Hematopoietic multipotent progenitor cell treated with erythropoietin and hydrocortisone succinate and interleukin-3 and kit ligand, for 4 days (in vitro differentiated cells): ENCODE measurements at places on chromosomes 5 and 9.

DNA sequence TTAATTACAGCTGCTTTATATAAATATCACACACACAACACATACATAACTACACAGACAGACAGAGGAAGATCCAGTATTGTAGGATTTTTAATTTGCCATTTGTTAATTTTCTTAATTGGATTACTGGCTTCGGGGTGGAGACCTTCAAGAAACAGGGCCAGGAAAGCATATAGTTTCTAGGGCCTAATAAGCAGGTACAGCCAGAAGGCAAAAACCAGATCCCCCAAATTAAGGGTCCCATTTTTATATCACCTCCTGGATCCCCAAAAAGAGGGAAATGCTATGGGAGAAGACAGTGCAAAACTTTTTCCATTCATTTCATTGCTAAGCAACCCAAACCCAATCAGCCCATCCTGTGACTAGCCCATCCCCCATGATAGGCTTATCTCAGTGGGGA lies 373.3 kb upstream of the FAM174A start:
- DNase-seq = no peak

DNA sequence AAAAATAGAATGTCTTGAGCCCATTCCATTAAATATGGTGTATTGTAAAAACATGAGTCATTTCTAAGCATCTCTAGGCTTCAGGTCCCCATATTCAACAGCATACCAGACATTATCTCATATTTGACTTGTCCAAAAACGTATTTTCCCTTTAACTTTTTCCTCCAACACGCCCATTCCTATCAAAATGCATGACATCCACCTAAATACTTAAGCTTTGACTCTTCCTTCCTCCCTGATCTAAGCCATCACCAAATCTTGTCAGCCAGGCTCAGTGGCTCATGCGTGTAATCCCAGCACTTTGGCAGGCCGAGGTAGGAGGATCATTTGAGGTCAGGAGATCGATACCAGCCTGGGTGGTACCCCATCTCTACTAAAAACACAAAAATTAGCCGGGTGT lies 23.9 kb downstream of the VCP start:
- no peak for DNase-seq

DNA sequence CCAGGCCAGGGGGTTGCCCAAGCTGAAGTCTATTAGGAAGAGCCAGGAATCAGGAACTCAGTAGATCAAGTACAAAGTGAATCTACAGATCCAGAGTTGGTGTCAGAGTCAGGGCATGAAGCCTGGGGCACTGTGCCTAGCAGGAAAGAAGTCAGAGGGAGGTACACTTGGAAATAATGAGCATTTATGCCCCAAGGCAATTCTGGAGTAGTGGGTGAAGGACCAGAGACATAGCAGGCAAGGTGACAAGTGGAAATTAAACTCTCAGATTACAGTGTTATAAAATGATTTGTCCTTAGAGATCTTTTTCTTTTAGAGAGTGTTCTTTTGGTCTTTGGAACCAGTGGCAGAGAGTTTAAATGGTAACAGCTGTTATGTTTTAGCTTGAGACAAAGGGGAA lies 138.0 kb downstream of the ADAMTSL1 start:
- no peak for DNase-seq

- DNase-seq = no peak
Observed at GRCh38 chr5:145942201-145942600, 5.8 kb downstream of the SH3RF2 start.

DNA sequence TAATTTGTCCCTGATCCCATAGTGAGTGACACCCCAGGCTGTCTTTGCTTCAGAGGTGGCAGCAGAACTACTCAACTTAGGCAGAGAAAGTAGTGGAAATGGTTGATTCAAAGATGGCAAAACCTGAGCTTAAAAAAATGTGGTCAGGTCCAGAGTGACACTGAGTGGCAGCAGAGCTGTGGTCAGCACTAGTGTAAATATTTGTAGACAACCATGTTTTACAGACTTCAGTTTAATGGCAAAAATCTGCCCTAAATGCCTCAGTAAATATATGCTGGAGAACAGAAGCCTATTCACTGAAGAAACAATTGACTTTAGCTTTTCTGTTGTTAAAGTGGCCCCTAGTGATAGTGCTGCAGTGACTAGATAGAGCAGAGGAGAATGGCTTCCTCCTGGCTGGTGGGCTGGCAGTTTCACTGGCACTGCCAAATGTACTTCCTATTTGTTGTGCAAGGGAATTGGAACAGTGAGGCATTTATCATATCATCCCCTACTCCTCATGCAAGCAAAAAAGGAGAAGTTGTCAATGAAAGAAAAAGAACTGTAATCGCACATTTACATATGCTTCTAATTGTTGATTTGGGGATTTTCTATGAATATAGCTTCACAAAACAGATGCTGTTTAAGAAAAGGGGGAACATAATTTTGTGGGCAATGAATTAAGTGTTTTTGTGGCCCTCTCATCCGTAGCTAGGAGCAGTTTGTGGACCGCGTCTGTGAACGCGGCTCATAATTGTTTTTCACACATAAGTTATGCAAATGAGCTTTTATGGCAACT lies 12.0 kb downstream of the PBX3 start:
- peak; percentile 96 for DNase-seq

- no peak for DNase-seq
Observed at GRCh38 chr5:91069364-91069763, 313.8 kb downstream of the ARRDC3 start.

DNA sequence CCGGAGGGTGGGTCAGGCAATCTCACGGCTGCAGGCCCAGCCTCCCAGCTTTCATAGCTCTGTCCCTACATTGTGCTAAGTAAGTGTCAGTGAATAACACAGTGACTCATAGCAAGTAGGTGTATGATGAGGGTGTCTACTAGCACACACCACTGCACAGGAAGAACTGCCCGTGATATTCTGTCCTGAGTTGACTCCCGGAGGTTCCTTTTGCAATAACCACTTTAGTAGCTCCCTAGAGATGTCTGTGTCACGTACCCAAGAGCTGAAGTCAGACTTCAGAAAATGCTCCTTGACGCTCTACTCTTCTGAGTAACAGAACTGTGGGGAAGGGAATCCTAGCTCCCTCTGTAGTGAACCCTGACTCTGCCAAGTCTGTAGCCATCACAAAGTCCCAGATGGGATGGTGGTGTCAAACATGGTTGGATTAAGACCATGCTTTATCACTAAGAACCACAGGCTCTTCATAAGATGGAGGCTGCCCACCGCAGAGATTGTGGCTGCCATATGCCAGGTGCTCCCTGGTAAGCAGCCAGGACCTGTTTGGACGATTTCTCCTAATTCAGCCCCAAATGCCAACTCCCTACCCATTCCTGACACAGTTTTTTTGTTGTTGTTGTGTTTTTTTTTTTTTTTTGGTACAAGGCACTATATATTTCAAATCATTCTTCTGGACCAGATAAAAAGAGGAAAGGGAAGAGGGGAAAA lies 352.6 kb upstream of the PANK3 start:
- no peak for DNase-seq

DNA sequence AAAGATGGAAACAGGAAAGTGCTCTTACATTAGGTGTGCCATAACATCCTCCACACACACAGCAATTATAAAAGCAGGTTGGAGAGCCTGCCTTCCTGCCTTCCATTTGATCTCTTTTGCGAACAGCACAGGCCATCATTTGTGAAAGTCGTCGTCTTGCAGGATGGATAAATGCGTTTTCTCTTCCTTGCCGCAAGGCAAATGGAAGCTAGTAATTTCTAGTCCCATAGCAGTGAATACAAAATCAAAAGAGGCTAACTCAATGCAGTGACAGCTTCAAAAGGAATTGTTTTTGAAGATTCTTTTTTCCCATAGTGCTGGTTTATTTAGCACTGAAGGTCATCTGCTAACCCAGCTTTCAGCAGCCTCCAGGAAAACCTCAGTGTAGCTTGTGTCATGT lies 178.8 kb downstream of the GIN1 start:
- DNase-seq = no peak

DNA sequence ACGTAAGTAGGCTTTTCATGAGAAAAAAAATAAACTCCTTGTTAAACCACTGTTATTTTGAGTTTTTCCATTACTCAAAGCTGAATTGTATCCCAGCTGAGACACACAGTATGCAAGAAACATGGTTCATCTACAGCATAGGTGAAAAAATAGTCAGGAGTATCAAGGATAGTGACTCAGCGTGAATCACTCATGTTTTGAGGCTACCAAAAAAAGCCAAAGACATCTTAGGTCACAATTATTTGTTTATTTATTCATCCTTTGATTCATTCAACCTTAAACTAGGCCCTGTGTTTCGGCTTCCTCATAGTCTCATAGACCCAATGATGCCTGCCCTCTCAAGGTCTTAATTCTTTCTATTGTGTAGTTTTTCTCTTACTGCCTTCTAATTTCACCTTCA lies 32.9 kb upstream of the STX17 start:
- no peak for DNase-seq

- no peak for DNase-seq
Observed at GRCh38 chr5:97846643-97847042, 663.6 kb upstream of the RIOK2 start.

- DNase-seq = no peak
Observed at GRCh38 chr5:125083981-125084380, 337.5 kb upstream of the ZNF608 start.

GRCh38 chr5:154042766-154043165 lies 4.0 kb downstream of the MFAP3 start:
- DNase-seq = peak; percentile 20

GRCh38 chr5:76249621-76250020 lies 153.5 kb upstream of the IQGAP2 start:
- DNase-seq = no peak

- no peak for DNase-seq
Observed at GRCh38 chr9:23587903-23588302, 238.1 kb downstream of the ELAVL2 start.

- no peak for DNase-seq
Observed at GRCh38 chr9:122070728-122071515, 22.2 kb downstream of the TTLL11 start.

DNA sequence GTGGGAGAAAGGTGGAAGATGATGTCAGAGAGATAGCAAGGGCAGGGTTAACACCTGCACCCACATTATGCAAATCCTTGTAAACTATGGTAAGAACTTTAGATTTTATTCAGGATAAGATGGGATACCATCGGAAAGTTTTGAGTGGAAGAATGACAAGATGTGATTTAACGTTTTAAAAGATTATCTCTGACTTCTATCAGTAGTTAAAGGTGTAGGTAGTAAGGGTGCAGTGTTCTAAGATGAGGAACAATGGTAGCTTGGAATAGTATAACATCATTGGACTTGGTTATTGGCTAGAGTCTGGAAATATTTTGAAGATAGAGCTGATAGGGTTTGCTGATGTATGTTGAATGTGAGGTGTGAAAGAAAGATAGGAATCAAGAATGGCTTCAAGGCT lies 211.3 kb downstream of the CCDC171 start:
- DNase-seq = no peak

- no peak for DNase-seq
Observed at GRCh38 chr9:2043881-2044462, 28.8 kb downstream of the SMARCA2 start.

DNA sequence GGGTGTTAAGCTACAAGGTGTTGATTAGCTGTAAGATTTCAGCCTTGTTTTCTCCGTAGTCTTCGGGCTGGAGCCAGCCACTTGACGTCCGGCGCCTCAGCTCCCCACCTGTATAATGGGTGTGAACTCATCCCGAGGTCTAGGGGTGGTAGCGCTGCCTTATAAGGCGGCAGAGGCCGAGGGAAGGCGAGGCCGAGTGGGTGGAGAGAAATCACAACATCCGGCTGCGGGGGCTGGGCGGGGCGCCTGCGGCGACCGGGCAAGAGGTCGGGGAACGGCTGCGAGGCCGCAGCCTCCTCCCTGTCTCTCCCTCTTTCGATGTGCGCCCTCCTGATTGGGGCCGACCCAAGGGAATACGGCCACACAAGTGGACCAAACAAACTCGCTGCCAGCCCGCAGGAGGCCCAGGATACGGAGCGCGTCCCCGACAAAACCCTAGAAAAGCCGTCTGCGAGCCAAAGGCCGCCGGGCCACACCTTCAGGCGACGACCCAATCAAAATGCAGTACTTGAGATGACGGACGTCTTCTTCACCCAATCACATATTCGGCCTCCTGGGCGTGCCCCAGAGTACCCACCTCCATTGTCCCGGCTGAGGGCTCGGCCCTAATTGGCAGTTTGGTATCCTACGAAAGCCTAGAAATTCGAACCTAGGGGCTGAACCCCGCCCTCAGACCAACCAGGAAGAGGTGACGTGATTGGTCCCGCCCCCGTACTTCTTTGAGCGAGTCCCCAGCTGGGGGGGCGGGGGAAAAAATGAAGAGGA lies 493 bp upstream of the GRK6 start:
- peak; percentile 100 for DNase-seq

DNA sequence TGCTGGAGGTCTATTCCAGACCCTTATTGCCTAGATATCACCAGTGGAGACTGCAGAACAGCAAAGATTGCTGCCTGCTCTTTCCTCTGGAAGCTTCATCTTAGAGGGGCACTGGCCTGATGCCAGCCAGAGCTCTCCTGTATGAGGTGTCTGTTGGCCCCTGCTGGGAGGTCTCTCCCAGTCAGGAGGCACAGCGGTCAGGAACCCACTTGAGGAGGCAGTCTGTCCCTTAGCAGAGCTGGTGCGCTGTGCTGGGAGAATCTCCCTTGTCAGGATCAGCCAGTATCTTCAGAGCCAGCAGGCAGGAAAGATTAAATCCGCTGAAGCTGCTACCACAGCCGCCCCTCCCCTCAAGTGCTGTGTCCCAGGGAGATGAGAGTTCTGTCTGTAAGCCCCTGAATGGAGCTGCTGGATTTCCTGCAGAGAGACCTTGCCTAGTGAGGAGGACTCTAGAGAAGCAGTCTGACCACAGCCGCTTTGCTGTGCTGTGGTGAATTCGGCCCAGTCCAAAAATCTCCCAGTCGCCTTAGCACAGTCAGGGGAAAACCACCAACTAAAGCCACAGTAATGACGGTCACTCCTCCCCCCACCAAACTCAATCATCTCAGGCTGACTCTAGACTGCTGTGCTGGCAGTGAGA lies 124.1 kb downstream of the JAKMIP2 start:
- DNase-seq = peak; percentile 81

DNA sequence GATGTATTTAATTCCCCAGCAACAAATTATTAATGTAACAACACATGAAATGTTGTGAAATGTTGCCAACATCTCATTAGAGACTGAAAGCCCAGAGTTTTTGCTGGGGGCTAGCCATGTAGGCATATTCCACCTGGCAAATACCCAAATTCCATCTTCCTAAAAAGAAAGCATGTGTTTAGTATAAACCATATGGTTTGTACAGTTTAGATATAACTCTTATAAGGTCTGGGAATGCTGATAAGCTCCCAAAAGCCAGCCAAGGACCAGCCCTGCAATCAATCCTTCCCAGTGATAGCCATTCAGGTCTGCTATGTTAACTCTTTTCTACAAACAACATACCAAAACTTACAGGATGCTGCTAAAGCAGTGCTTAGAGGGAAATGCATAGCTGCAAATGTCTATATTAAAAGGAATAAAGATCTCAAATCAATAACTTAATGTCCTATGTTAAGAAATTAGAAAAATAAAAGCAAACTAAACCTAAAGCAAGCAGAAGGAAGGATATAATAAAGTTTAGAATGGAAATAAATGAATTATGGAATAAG lies 158.9 kb downstream of the AUH start:
- DNase-seq = no peak
